Stimulated activated CD8-positive, alpha-beta memory T cell treated with anti-CD3 and anti-CD28 coated beads, Interleukin-4, amount 100 ng/mL, for 48 hours (primary cell): ENCODE measurements at places on chromosomes 5 and 9.

- DNase-seq: no peak
Observed at GRCh38 chr5:121171361-121171760, 680.3 kb upstream of the FTMT start.

DNA sequence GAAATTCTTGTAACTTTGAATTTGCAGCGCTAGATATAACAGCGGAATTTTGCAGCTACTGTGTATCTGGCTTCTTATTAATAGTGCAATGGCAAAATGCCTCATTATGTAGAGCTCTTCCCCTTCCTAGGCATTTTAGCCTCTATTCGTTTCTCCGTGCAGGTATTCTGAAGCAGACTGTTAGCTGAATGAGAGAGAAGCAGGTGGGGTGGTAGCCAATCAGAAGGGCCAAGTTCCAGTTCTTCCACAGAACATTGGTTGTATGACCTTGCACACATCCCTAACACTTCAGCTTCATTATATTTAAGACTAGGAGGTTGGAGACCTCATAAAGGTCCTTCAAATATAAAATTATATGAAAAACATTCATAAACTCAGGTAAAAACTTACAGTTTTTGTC is 1.2 kb upstream of the VPS13A start:
- no peak for DNase-seq

DNA sequence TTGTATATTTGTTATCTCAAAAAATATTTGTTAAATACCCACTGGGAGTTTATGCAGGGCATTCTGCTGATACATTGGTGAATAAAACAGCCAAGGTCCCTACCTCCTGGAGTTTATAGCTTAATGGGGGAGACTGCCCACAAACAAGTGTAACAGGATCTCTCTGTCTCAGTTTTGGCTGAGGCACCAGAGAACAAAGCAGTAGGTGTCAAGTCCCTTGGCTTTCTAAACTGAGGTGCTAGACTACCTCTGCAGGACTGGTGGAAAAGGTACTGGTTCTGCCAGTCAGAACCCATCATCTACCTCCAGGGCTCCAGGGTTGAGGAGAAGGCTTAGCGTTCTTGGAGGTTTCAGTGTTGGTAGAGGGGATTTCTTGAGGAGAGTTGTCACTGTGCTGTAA is 188.4 kb upstream of the ELL2 start:
- no peak for DNase-seq

GRCh38 chr5:180067986-180068385 is 3.6 kb downstream of the RNF130 start:
- DNase-seq: no peak

DNA sequence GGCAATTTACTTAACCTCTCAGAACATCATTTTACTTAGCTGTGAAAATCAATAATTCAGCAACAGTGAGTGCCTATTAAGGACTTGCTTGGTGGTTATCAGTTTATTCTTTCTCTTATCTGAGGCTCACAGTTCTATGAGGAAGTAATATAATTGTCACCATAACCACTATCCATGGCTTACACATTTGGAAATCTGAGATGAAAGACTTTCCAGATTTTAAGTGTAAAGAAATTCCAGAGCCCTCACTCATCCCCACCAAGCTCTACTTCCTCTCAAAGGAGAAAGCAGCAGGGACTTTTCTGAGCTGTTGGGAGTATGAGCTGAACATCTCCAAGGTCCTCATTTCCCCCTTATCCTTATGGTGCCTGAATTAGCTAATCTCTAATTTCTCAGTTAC is 321.5 kb downstream of the FBXL7 start:
- DNase-seq: no peak

DNA sequence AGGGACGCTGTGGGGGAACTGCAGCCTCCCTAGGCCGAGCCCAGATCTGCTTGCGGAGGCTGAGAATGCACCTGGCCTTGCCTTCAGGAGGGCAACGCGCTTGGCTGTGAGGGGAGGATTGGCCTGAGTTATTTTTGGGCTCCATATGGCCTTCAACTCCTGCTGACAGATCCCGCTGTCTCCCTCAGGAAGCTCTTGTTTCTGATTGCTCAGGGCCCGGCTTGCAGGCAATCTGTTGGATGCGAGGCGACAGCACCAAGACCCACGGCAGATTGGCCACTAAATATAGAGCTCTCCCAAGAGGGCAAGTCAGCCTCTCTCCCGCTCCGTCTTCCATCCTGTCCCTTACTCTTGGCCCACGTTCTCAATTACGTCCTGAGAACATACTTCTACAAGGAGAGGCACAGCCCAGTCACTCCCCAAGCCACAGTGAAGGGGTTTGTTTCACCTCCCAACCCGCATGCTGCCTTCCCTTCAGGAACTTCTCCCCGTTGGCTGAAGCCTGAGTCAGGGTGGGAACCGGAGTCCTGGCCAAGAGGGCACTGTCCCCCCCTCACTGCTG is 53.6 kb downstream of the RASGEF1C start:
- no peak for DNase-seq

DNA sequence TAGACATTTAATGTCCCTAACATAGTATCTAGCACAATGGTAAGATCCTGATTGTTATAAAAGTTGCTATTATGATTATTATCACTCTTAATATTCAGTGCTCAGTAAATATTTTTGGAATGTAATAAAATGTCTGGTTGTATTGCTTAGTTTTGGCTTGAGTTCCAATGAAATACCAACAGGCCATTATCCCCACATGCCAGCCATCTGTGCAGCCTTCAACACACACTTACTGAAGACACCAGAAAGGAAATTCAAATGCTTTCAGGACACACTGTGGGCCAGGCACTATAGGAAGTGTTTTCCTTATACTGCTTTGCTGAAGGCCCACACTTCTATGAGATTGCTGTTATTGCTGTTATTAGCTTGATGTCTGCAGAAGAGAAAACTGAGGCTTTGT is 157.5 kb downstream of the TRIM32 start:
- no peak for DNase-seq

DNA sequence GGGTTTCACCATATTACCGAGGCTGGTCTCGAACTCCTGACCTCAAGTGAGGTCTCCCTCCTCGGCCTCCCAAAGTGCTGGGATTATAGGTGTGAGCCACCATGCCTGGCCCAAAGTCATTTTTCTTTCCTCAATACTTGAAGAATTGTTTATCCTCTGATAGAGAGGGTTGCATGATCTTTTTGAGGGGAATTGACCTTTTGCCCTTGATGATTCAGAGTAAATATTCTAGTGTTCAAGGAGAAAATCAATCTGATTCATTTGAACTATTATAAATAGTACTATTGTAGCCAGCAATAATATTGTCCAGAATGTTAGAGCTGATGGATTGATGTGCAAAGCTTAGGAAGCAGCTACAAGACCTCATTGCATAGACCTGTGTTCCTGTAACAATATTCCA is 47.1 kb downstream of the UGCG start:
- DNase-seq: no peak

GRCh38 chr9:6927838-6928237 is 170.1 kb downstream of the KDM4C start:
- DNase-seq: no peak

GRCh38 chr9:135198144-135198543 is 110.7 kb downstream of the OLFM1 start:
- no peak for DNase-seq

DNA sequence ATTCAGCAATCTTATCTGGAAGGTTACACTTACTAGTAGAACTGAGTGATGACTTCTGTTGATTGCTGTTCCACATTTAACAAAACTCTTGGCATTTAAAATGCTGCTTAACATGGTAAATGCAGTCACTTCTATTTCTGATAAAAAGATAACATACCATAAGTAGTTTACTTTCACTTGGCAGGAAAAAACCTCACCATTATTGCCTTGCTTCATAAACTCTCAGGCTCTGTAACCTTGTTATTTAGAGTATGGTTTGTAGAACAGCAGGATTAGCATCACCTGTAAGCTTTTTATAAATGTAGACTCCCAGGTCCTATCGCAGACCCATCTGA is 55.5 kb downstream of the AUH start:
- no peak for DNase-seq

DNA sequence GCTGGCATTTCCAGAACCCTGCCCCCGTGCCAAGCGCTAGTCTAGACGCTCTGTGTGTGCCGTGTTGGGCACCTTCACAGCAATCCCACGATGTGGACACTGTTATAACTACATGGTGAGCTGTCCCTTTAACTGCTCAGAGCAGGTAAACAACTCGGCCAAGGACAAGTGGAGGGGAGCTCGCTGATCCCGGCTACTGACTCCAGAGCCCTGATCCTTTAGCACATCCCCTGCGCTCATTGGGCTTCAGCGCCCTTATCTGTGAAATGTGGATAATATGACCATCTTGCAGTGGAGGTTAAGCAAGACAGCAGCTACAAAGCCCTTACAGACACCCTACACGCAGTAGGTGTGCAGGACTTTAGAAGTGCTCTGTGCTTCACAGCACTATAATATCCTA is 16.5 kb downstream of the ORM2 start:
- DNase-seq: no peak

DNA sequence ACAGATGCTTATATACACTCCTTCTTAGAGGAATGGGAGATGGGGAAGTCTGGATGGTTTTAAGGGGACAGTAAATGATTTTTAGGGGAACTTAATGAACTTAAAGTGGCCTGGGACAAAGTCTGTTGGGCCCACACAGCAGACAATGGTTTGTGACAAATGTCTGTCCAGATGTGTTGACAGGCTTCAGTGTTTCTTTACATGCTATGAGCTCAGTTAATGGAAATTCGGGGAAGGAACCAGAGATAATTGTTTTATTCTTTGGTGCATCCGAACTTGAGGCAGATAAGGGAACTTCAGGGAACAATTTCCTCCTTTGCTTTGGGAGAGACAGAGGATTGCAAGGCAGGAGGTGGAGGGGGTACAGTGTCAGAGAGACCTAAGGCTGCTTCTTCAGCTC is 52.3 kb downstream of the NFIB start:
- no peak for DNase-seq

- DNase-seq: no peak
Observed at GRCh38 chr5:181005791-181006190, 17.1 kb downstream of the BTNL3 start.

GRCh38 chr5:116404792-116405191 is 169.8 kb downstream of the SEMA6A start:
- DNase-seq: no peak

DNA sequence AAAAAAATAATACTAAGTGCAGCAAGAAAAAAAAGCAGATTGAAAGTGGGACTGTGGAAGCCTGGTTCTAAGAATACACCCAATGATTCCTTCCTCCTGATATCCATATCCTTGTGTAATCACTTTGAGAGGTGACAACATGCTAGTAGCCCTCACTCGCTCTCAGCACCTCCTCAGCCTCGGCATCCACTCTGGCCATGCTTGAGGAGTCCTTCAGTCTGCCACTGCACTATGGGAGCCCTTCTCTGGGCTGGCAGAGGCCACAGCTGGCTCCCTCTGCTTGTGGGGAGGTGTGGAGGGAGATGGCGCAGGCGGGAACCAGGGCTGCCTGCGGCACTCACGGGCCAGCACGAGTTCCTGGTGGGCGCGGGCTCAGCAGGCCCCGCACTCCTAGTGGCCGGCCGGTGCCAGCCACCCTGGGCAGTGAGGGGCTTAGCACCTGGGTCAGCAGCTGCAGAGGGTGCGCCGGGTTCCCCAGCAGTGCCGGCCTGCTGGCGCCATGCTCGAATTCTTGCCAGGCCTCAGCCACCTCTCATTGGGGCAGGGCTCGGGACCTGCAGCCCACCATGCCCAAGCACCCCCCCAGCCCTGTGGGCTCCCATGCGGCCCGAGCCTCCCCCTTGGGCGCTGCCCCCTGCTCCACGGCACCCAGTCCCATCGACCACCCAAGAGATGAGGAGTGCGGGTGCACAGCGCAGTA is 24.5 kb upstream of the SELENOP start:
- no peak for DNase-seq

DNA sequence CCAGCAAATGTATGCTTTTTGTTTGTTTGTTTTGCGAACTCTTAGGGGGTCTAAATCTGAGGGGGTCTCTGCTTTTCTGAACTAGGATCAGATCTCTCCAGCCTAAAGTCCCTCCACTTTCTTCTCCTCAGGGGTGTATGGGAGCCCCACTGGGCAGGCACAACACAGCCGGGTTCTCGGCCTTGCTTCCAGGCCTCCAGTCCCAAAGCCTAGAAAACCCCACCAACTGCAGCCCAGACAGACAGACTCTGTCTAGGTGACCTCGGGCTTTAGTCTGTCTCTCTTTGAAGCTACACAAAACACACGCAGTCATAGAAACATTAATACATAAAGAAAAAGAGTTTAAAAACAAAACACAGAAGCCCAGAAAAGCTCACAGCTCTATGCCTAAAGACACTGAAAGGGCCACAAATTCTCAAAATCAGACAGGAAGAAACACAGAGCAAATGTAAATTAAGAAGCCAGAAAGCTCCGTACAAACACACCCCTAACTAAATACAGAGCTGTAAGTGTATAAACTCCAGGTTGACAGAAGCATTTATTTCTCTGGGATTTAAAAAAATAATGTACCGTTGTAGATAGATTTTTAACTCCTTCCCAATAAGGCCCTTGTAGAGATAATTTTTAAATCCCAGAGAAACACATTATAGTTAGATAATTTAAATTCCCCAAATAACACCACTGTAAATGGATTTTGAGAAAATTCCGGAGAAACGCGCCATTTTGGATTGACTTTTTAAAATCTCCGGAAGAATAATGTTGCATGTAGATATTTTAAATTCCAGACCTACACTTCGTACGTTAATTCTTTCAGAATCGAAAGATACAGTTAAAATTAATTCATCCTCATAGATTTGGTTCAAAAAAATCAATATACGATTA is 2.0 kb downstream of the PITX1 start:
- DNase-seq: no peak

GRCh38 chr5:99355881-99356280 is 427.1 kb upstream of the CHD1 start:
- no peak for DNase-seq

DNA sequence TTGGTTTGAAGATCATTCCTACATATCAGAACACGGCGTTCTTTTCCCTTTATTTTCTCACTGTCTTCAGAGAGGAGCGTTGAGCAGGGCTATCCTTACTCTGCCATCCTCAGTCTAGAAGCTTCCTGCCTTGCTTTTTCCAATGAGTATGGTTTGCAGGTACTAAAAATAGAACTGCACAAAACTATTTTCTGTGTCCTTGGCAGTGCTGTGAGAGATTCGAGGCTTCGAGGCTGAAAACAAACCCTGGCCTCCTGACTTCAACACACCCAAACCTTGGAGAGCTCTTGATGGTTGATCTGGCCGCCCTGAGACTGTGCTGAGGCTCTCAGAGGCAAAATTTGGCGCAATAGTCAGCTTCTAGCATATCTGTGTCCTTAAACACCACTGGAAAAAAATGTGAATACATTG is 78.9 kb downstream of the GOLPH3 start:
- no peak for DNase-seq

- DNase-seq: no peak
Observed at GRCh38 chr9:133998915-133999595, 6.9 kb upstream of the VAV2 start.

DNA sequence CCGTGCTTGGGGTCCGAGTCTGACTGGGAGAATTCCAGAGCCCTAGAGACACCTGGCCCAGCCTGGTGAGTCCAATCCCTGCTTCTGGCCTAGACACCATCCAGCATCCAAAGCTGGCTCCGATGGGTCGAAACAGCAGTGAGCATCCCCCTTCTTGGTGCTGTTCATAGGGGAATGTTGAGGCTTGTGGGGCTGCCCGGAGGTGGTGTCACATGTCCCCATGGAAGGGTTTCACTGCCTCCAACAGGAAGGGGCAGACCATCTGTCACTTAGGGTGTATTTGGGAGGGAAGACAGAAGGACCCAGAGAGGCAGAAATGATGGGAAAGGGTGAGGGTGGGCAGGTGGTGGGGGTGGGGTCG is 13.9 kb downstream of the C9orf50 start:
- DNase-seq: no peak

GRCh38 chr9:123929870-123930831 is at the start of gene DENND1A:
Gene DENND1A, minus strand, starts transcription at chr9:123930126. Its CDS starts 221 bp downstream, at chr9:123929905.
- DNase-seq: peak; percentile 90
